Left renal pelvis (tissue), 4 donors: ENCODE measurements at places on chromosomes 12 and 14.

DNA sequence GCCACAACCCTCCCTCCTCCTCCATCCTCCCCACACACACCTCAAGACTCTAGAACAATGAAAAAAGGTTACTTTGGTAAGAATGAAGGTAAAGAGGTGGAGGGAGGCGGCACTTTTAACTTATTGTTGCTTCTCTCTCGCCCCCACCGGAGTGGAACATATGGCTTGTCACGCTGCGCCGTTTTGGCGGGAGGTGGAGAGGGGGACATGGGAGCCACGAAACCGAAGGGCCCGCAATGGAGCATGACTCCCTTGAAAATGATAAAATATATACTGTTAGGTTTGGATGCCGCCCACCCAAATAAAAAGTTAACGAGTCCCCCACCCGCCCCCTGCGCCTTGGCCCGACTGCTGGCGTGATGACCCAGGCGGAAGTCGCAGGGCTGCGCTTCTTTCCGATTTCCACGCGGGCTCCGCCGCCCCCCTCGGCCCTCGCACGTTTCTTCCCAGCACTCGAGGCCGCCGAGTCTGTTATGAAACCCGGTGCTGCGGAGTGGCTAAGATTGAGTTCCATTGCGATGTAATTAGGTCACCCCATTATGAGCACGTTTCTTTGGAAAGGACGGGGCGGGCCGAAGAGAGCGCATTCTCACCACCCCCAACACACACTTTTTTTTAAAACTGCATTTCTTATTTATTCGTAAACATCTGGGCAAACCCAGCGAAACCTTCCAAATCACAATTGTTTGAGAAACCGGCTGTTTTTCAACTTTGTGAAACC lies 1.4 kb upstream of the ZFP36L1 start:
- peak; percentile 69 for DNase-seq

DNA sequence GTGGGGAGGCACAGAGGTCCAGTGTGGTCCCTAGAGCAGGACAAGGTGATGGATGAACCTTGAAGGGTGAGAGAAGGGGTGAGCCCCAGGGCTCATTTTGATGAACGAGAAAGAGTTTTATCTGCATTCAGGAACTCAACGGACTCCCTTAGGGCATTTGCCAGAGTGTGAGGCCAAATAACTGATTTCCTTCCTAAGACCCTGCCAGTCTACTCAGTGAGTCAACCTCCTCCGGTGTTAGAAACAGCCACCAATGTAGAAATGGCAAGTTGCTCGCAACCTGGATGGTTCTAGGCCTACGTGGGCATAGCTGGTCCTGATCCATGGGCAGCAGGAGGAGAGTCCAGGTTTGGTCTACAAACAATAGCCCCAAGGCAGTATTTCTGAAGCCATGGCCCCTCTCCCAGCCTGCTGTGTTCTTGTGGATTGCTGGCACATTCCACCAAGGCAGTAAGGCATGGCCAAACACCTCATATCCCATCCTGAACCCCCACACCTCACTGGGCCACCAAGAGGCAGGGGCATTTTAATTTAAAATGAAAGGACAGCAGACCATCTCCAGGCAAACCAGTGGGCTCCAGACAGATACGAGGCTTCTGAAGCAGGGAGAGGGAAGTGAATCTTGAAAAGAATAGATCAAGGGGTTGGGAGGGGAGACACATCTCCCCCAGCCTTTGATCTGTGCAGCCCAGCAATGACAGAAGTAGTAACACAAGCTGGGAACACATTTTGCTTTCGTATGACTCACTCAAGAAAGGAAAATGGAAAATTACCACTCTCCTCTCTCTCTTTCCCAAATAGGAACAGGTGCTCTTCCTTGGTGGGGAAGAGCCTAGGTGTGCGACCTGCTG lies 25.4 kb upstream of the TESC start:
- no peak for DNase-seq

DNA sequence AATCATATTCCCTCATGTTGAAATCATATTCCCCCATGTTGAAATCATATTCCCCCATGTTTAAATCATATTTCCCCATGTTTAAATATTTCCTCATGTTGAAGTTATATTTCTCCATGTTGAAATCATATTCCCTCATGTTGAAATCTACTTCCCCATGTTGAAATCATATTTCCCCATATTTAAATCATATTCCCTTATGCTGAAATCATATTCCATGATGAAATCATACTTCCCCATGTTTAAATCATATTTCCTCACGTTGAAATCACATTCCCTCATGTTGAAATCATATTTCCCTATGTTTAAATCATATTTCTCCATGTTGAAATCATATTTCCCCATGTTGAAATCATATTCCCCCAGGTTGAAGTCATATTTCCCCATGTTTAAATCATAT lies 34.6 kb upstream of the ADGRD1 start:
- DNase-seq, result no peak

- no peak for DNase-seq
Measured at GRCh38 chr12:109539508-109539907, 33.8 kb downstream of the MMAB start.

- DNase-seq, result peak; percentile 72
Measured at GRCh38 chr14:103910262-103910935, 17.9 kb upstream of the TDRD9 start.

DNA sequence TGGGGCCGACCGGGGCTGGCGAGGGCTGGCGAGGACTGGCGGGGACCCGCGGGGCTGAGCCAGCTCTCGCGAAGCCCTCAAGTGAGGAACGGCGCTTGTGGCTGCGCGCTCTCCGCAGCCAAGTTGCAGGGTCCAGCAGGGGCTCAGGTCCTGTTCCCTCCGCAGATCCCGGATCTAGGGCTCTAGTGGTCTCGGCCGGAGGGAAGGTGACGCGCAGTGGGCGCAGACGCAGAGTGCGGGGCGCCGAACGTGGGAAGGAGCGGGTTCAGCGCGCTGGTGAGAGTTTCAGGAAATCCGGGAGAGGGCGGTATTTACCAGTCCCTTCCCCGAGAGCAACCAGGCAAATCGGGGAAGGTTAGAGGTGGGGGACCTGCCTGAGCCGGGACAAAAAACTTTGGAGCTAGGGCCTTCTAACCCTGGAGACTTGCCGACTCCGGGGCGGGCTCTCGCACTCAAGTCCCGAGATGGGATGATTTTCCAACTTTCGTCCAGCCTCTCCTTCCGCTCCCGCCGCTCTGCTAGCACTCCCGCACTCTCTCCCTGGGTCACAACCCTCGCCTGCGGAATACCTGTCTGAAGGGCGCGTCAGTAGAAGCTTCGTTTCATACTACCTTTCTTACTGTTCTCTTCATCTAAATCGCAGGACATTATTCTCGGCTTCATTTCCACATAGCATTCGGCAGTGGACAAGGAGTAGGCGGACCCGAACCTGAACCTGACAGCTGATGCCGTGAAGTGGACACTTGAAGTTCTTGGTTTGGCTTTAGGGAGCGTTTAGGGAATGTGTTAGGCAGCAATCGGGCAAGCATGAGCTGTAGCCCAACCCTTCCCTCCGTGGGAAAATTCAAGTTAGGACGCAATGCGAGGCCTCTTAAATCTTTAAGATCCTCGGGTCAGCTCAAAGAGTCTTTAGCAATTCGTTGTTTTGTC lies 13.6 kb upstream of the PAX9 start:
- DNase-seq, result no peak

DNA sequence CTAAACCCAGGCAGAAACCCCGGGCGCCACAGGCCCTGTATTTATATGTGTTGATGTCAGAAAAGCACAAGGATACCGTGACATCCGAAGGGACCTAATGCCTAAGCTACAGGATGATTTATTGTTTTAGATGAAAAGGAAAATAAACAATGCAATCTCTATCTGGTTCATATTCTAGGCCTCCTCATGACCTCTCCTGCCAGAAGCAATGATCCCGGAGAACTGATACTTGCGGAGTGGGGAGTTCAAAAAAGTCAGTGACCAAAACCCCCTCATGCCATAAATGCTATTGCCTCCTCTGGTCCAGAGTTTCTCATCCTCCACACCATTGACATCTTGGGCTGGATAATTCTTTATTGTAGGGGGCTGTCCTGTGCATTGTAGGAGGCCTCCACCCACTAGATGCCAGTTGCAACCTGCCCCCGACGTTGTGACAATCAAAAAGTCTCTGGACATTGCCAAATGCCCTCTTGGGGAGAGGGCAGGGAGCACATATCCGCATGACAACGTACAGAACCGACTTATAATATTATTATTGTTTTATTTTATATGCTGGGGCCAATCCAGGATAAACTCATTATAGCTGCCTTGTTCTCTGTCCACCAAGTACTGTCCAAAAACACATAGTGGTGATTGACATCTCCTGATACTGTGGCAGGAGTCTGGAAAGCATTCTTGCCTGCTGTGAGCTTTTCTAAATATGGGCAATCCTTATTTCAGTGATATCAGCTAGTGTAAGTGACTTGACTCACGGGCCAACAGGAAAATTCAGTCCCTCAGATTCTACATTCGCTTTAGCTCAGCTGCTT lies 1.1 kb upstream of the CSRP2 start:
- no peak for DNase-seq

GRCh38 chr12:51370667-51371066 lies 20.5 kb downstream of the GALNT6 start:
- no peak for DNase-seq

DNA sequence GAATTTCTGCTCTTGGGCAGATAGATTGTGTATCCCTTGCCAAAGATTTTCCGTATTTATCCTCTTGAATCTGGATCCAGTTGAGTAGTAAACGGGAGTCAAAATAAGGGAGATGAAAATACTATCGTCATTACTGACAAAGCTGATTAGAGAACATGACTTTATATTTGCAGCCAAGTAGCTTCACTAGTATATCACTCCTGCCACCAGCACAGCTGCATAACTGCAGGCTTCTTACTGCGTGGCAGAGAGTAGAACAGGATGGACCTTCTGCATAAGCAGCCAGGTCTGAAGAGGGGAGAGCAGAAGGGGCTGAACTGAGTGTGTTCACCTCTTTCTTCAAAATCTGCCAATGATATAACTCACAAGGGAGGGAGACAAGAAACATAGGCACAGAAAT lies 283.7 kb downstream of the FBXL14 start:
- no peak for DNase-seq

- DNase-seq, result no peak
Measured at GRCh38 chr14:101033446-101034165, 130.1 kb upstream of the RTL1 start.

GRCh38 chr12:30447061-30447750 lies 248.5 kb downstream of the IPO8 start:
- no peak for DNase-seq

DNA sequence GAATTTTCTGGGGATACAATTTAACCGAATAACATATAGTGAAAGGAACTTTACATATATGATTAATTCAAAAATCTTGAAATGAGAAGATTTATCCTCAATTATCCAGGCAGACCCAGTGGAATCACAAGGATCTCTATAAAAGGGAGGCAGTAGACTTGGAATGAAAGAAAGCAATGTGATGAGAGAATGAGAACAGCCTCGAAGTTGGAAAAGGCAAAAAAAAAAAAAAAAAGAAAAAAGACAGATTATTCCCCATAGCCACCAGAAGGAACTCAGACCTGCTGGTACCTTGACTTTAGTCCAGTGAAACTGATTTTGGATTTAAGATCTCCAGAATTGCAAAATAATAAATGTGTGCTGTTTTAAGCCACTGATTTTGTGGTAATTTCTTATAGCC lies 416.3 kb upstream of the OR4E1 start:
- no peak for DNase-seq

DNA sequence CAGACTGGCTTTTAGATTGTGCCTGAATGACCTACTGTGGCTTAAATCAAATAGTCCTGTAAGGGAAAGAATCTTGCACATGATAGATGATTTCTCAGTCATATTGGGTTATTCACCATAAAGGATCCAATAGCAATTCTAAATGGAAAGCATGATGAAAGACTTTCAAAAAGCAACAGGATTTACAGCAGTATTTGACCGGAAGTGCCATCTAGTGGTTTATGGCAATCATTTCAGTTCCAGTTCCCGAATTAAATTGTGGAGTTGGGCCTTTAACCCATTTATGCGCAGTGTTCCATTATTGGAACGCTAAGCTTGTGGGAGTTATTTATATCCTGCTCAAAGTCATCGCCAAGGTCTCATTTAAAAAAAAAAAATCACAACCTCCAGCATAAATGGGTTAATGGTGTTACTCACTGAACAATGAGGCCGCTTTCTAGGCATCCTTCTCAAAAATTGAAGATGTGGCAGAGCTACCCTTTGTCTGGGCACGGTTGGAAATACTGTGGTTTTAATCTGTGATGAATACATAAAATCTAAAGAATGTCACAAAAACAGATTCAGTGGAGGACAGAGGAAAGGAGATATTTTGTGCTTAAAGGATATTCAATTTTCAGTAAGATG lies 60.8 kb upstream of the REP15 start:
- DNase-seq, result no peak

GRCh38 chr14:55588259-55588699 lies 8.3 kb downstream of the KTN1 start:
- no peak for DNase-seq

GRCh38 chr12:122043476-122043875 lies 21.8 kb downstream of the BCL7A start:
- DNase-seq, result no peak

- DNase-seq, result no peak
Measured at GRCh38 chr12:128008341-128008740, 258.6 kb upstream of the TMEM132C start.
